Pulmonary artery endothelial cell (primary cell): ENCODE measurements at places on chromosomes 6 and 20. TPM values are rescaled to one million over a fixed set of nuclear protein-coding genes. Genes with fewer than 3 reads are reported as not detected.

Gene RPL10A
- total RNA-seq, result 1,551 and 2,048 TPM in 2 replicates

Gene SNAP91
- total RNA-seq, result under 0.01 TPM in 1 of 2 replicates, not detected in the other

Gene KHDRBS2
- not detected in 2 replicates for total RNA-seq

DNA sequence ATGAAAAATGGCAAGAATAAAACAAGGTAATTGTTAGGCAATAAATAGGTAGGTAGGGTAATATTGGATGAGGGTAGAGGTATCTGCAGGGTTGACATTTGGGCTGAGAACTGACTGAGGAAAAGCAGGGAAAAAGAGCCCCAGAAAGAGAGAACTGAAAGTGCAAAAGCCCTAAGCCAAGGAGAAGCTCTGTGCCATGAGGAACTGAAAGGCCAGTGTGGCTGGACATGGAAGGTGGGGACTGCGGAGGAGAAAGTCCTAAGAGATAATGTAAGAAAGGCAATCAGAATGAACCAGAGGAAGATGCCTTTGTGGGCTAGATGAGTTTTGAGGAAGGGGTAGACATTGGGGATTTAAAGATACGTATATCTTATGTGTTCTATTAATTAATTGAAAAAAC, 9.9 kb upstream of the HIVEP2 start:
- DNase-seq, result no peak

DNA sequence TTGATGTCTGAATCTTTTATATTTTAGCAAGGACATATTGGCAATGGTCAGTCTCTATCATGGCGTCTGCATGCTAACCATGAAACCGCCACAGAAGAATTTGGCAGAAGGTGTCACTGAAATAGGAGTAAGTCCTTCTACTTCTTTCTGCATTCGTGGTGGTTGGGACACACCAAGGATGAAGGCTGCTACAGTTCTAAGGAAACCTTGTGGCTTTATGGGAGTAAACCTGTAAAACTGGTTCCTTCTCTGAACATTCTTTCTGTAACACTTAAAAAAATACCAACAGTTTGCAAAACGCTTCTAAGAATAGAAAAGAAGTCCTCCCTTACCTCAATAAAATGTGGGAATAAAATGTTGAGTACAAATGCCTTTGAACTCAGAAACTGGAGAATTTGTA, 195.3 kb downstream of the SLC24A3 start:
- no peak for DNase-seq
